ENCODE measurements at places on chromosomes 11 and 22.
A peak's percentile ranks its signal among the peaks of the same experiment; 100 is the strongest.

DNA sequence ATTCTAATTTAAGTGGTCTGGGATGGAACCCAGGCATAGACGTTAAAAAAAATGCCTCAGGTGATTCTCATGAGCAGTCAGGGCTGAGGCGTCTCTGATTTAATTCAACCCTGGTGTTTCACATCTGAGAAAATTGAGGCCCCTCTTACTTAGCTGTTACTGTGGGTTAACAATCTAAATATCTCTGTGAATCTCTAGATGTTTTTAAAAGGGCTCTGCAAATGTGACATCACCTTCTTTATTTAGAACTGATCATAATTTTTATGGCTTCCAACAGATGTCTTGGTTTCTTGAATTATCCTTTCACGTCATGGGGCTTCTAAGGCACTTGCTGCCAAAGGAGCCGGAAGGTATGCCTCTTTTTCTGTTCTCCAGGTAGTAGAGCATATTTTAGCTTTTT, 76.1 kb upstream of the LIN7C start:
- no peak for DNase-seq

DNA sequence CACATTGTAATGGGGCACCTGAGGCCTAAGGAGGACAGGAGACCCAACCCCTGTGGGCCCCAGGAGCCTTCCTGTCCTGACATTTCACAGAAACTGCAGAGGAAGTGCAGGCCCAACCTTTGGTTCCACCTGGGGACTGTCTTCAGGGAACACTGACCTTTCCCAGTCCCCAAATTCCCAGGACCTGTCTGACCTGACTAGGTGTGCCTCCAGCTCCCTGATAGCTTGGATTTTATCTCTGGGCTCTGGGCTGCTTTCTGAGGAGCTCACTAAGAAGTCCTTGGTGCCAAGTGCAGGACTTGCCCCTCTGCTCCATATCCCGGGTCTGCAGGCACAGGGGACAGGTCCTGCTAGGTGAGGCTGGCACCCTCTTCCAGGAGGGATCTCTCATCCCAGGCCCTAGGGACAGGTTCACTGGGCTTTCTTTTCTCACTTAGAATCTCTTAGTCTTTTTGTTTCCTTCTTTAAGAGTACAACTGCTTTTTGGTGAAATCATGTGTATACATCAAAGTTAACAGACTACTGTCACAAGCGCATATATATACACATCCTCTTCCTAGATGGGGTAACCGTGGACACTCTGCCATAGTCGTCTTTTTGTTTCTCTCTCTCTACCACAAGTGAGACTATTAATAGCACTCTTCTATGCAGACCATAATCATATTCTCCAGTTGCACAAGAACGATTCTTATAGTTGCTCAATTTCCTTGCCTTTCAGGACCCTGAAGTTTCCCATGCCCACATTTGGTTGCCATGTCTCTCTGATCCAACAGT, 72.0 kb upstream of the IGLL5 start:
- DNase-seq = no peak

DNA sequence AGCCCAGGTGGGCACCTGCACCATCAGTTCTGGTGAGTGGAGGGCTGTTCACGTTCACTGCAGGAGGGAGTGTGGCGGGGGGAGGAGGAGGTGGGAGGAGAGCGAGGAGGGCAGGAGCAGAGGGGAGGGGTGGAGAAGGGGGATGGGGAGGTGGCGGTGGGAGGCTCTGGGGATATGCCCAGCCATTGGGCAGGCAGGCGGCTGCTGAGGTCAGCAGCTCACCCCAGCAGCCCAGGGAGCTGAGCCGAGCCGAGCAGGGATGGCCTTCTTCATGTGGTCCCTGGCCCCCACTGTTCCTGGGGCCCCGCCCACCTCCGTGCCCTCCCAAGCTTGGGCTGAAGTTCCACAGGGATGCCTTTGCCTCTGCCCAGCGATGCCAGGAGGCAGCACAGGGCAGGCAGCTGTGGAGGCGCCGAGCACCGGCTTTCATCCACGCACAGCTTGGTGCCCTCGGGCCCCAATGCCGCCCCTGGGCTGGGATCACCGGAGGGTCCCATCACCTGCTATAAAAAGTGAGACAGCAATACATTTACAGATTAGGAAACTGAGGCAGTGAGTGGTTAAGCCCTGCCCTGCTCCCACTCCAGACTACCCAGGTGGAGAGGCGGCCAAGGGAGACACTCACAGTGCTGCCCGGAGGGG, 21.6 kb downstream of the RTN4R start:
- peak; percentile 79 for DNase-seq

DNA sequence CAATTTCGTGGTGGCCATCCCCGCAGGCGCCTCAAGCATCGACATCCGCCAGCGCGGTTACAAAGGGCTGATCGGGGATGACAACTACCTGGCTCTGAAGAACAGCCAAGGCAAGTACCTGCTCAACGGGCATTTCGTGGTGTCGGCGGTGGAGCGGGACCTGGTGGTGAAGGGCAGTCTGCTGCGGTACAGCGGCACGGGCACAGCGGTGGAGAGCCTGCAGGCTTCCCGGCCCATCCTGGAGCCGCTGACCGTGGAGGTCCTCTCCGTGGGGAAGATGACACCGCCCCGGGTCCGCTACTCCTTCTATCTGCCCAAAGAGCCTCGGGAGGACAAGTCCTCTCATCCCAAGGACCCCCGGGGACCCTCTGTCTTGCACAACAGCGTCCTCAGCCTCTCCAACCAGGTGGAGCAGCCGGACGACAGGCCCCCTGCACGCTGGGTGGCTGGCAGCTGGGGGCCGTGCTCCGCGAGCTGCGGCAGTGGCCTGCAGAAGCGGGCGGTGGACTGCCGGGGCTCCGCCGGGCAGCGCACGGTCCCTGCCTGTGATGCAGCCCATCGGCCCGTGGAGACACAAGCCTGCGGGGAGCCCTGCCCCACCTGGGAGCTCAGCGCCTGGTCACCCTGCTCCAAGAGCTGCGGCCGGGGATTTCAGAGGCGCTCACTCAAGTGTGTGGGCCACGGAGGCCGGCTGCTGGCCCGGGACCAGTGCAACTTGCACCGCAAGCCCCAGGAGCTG, 24.8 kb downstream of the ADAMTS15 start:
- no peak for DNase-seq

DNA sequence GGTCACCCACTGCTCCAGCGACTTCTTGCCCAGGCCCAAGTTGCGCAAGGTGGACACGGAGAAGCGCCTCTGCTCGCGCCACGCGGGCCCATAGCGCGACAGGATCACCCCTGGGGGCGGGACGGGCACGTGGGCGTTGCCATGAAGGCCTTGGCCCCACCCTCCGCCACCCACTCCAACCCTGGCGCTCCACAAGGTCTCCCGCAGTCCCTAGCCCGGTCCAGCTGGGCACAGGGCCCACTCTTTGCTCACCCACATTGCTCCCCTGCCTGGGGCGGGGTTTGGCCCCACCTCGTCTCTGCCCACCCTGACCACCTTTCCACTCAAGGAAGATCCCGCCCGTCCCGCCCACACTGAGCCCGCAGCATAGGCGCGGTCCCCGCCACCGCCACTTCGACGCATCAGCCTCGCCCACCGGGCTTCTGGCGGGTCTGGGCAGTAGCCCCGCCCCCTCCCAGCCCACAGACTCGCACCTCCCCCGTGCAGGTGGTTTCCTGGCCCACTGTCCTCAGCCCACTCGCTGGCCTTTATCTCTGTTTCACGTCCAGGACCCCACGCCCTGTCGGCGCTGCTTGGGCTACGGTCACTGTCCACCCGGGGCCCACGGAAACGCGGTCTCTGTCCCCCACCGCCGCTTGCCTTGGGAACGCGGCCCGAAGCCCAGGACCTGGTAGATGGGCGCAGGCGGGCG, 12.3 kb upstream of the CYP2D6 start:
- no peak for DNase-seq

DNA sequence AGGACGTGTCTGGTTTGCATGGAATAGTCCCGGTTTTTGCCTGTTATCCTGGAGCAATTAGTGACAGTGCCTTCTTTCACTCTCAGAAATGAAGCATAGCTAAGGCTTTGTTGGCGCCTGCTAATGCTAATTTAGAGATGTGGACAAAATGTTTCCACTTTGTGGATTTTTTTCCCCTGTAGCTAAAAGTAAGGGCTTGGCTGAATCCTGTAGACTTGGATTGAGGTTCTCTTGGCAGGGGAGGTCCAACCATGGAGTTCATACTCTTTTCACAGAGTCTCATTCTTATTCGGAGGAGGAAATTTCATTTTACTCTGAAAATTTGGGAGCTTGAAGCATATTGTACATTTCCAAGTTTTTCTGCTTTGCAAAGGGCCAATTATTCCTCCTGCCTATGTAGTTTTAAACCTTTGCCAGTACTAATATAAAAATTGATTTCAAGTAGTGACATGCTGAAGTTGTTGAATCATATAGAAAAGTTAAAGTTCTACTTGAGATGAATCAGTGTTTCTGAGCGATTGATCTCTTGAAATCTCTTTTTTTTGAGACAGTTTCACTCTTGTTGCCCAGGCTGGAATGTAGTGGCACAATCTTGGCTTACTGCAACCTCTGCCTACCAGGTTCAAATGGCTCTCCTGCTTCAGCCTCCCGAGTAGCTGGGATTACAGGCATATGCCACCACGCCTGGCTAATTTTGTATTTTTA, 20.0 kb downstream of the PPFIA1 start:
- DNase-seq = no peak

DNA sequence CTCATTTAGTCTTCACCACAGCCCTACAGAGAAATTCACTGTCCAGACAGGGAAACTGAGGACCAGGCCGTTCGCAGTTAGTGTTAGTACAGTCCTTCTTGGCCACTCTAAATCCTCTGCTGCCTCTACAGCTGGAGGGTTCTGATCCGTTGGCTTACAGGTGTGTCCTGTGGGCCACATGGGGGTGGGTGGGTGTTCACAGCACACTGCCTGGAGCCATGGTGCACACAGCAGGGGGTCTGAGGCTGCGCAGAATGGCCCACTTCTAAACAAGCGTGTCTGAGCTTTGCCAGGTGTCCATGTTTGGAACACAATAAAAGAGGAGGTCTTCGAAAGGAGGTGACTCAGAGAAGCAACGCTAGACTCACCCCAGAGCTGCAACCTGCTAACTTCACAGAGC, 249.0 kb downstream of the ST3GAL4 start:
- DNase-seq = no peak

- DNase-seq = no peak
Measured at GRCh38 chr11:121439337-121439736, 12.8 kb upstream of the SORL1 start.

- peak; percentile 61 for DNase-seq
Measured at GRCh38 chr22:39234472-39234787, 10.4 kb downstream of the PDGFB start.

DNA sequence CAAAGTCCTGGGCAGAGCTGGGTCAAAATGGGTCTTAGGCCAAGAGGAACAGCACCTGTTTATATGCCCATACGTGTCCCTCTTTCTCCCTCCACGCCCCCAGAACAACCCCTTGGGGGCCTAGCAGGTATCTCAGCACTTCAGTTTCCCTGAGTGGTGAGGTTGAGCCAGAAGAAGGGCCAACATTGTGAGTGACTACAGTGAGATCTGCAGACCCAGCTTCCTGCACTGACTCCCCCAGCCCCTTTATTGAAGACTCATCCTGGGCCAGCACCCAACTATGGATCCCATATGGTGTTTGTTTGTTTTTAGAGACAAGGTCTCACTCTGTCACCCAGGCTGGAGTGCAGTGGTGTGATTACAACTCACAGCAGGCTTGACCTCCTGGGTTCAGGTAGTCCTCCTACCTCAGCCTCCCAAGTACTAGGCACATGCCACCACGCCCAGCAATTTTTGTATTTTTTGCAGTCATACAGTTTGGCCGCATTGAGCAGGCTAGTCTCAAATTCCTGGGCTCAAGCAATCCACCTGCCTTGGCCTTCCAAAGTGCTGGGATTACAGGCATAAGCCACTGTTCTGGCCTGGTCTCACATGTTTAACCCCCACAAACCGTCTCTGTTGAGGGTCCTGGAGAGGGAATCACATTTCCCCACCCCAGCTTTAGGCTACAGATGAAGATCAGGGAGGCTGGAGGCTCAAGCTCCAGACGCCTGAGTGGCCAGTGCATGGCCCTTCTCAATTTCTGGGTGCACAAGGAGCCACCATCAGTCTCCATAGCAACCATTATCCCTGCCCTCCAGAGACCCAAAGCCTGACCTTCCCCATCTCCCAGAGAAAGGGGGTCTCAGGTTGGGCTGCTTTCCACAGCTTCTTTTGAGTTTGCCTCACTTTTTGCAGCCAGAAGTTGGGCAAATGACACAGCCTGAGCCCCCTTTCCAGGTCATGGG, 1.7 kb upstream of the LARGE2 start:
- DNase-seq = no peak

- no peak for DNase-seq
Measured at GRCh38 chr11:77450227-77450626, 23.7 kb downstream of the PAK1 start.

DNA sequence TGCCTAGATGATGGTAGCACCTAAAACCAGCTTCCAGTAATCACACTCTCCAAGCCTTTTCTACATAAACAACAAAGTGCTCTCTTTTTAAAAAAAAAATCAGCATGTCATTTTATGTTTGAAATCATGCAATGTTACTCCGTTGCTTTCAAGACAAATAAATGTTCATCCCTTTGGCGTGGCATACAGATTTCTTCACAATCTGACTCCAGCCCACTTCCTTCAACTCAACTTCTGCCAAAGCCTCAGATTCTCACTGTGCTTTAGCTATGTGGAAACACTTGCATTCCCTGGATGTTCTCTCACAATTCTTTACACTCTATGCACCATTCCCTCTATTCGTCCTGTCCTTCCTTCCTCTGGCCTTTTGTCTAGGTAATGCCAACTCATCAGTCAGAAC, 206.3 kb upstream of the BLID start:
- DNase-seq = no peak

DNA sequence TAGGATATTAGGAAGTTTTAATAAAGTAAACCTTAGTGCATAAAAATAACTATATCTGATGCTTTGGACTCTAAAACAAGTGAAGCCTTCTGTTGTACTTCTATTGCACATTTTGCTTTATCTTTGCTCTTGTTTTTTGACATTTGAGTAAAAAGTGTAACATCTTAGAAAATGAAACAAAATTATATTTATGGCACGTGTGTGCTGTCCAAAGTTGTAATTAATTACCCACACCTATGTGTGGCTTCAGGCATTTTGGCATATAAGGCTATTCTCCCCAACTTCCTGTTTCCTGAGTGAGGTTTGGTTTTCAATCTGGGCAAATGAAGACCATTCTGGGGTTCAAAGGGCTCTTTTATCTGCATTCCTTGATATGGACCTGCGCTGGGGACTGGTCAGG, at the start of gene OOSP1:
TSS of gene OOSP1 (plus strand) at position 301 of the 400 bp plus-strand sequence. CDS start at position 324, 23 bp downstream.
- DNase-seq = no peak

GRCh38 chr11:125935618-125936199, 10.1 kb upstream of the VSIG10L2 start:
- no peak for DNase-seq

- DNase-seq = no peak
Measured at GRCh38 chr11:16806791-16807190, 68.3 kb downstream of the C11orf58 start.

Data from iPS-NIHi11 (cell line).